ENCODE measurements at places on chromosomes 11 and 22.

- DNase-seq = no peak
These were observed 1.1 kb downstream of the FXYD2 start for GRCh38 chr11:117823294-117823945.

- no peak for DNase-seq
These were observed 10.6 kb downstream of the REXO2 start for GRCh38 chr11:114449845-114450244.

GRCh38 chr11:131661132-131661531 is 290.7 kb downstream of the NTM start:
- no peak for DNase-seq

- no peak for DNase-seq
These were observed 584 bp downstream of the NOX4 start for GRCh38 chr11:89490602-89490980.

GRCh38 chr11:128291835-128292234 is 295.5 kb downstream of the ETS1 start:
- DNase-seq = no peak

GRCh38 chr11:121757480-121758125 is 304.8 kb upstream of the SORL1-AS1 start:
- DNase-seq = no peak

GRCh38 chr22:32796865-32797573 is 4.5 kb upstream of the TIMP3 start:
- peak; percentile 79 for DNase-seq

GRCh38 chr11:66687831-66688281 is 10.2 kb upstream of the RBM4B start:
- DNase-seq = no peak

DNA sequence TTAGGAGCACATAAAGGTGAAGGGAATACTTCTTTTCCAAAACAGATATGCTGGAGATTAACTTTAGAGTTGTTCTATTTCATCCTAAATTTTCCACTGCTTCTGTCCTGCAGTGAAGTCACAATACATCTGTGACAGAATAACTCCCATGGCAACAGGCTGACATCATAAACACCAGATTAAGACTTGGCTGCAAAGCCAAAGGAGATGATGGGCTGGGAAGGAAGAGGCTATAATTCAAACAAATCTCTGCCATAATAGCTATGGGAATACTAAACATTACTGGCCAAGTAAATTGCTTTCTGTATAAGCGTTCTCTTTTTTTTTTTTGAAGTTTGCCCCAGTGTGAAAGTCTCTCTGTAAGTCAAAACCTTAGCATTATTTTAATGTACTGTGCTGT is 107.7 kb downstream of the CADM1 start:
- DNase-seq = no peak
